Naive thymus-derived CD4-positive, alpha-beta T cell (primary cell): ENCODE measurements at places on chromosomes 2 and 18. TPM values are rescaled to one million over a fixed set of nuclear protein-coding genes. Genes with fewer than 3 reads are reported as not detected.

DNA sequence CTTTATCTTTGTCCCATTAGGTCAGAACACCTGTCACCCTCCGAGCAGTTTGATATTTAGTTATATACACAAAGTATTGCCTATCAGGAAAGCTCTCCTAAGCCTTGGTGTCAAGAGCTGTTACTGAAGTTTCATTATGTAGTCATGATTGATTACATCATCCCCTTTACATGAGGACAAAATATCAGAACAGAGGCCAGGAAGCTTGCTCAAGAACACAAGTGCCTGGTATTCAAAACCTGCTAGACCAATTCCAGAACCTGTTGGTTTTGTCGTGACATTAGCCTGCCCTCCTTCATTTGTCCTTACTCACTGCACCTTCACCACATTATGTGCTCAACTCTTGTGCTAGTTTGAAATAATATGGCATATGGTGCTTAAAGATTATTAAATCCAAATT is 377.1 kb downstream of the CDH19 start:
- no peak for DNase-seq

DNA sequence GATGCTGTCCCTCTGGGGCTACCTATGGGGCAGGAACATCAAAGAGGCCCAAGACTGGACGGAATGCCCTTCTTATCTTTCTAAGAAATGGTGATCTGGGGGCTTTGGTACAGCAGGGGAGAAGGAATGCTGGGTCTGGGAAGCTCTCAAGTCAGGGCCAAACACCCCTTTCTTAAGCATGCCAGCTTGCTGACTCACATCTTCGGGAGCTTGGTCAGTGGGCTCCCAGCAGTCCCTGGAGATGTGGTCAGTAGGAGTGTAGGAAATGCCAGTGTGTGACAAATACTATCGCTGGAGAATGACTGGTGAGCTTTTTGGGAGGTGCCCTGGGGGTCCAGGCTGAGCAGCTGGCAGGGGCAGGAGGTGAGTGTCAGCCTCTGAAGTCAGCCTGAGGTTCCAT is 105.0 kb upstream of the CDC42EP3 start:
- DNase-seq = no peak

MC4R gene
- not detected for polyA plus RNA-seq

GRCh38 chr18:11115276-11115675 is 34.1 kb downstream of the PIEZO2 start:
- no peak for DNase-seq

DNA sequence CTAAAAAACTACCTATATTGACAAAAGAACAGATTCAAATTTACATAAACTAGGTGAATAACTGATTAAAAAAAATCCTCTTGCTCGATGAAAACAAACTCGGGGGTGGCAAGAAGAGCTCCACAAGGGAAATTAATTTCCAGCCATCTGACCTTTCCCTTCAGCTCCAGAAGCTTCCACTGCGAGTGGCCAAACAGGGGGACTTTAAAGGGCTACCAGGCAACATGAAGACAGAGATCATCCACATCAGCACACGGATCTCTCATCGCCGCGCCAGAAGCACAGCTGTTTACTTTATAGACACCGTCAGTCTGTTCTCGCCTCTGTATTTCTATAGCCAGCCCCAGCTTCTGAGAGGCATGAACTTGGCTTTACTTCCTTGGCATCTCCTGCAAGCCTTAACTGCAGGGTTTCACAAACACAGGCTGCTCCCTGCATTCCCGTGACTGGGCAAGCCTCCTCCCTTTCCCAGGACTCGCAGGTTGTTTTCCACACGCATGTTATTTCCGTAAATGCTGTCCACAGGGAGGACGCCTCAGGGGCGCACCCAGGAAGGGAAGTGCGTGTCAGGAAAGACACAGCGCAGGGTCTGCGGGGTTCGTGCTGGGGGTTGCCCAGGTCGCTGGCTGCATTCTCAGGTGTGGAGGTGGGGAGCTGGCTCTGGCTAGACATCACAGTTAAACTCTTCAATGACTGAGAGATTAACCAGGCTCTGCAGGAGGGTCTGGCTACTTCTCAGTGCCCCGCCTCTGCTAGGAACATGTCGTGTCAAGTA is 85.0 kb downstream of the USP40 start:
- no peak for DNase-seq
